Neural crest cell (in vitro differentiated cells): ENCODE measurements at places on chromosomes 16 and 17.
A peak's percentile ranks its signal among the peaks of the same experiment; 100 is the strongest.

- DNase-seq: no peak
Measured at GRCh38 chr17:15941781-15942180, 3.1 kb upstream of the ADORA2B start.

DNA sequence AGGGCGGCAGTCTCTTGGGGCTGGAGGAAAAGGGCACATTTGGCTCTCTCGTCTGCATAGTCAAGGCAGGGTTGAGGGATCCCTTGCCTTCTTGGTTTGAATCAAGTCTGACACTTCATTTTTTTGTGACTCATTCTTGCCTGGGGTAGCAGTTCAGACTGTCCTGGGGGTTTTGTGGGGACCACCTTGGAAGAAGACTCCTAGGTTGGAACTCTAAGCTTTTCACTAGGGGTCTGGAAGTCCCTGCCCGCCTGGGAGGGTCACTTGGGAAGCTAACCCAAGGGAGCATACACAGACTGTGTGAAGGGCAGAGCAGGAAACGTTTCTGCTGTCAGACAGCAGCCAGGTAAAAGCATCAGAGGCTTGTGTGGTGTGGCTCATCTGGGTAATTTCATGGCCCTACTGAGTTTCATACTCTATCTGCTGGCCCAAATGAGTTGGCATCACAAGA, 11.3 kb downstream of the YPEL2 start:
- DNase-seq: no peak

GRCh38 chr16:85188822-85189672, 76.8 kb upstream of the CIBAR2 start:
- no peak for DNase-seq

- no peak for DNase-seq
Measured at GRCh38 chr17:13939222-13939621, 130.1 kb upstream of the COX10 start.

GRCh38 chr17:51611585-51611984, 351.2 kb downstream of the UTP18 start:
- peak; percentile 10 for DNase-seq

DNA sequence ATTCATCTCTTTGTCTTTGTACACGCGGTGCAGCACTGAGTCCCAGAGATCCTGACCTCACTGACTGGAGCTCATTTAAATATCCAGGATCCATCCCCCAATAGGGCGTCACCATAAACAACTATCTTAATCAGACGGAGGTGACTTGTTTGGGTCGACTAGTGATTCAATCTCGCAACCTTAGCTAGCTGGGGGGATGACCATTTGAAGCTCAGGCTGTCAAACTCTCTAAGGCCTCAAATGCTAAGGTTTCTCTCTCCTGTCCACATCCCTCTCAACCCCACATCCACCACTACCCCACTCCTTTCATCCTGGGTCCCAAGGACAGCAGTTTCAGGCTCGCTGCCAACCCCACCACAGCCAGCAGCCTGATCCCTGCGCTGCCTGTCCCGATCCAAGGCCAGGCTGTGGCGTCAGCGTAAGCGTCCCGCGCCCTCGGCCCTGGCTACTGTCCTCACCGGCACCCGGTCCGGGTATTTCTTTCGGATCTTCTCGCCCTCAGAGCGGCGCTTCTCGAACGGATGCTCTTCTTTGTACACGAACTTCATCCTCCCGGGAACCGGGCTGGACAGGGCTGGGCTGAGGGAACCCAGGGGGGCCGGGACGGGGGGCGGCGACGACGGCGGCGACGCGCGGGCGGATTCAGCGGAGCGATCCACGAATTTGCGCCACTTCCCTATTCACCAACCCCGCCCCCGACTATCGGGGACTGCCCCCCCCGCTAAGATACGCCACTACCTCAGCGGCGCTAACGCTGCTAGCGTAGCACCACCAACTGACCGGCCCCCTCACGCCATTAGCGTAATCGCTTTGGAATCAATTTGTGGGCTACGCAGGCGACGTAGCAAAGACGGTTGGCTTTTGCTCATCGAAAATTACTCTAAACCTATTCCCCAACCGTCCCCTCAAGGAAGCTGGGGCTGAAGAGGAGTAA, at the start of gene GABARAP:
TSS of gene GABARAP (minus strand) at position 667 of the 934 bp plus-strand sequence. CDS start at position 548, 119 bp downstream.
- DNase-seq: peak; percentile 98
